NCI-H2171 (cell line): ENCODE measurements at places on chromosomes 13 and 19.

GRCh38 chr13:114136576-114136975 lies 4.2 kb upstream of the RASA3 start:
- DNase-seq, result no peak

GRCh38 chr13:109158383-109158782 lies 529.0 kb downstream of the MYO16 start:
- DNase-seq, result no peak

GRCh38 chr19:566403-566802 lies 6.0 kb upstream of the BSG start:
- DNase-seq, result no peak

- DNase-seq, result no peak
Measured at GRCh38 chr19:10884274-10884673, 12.9 kb downstream of the CARM1 start.

DNA sequence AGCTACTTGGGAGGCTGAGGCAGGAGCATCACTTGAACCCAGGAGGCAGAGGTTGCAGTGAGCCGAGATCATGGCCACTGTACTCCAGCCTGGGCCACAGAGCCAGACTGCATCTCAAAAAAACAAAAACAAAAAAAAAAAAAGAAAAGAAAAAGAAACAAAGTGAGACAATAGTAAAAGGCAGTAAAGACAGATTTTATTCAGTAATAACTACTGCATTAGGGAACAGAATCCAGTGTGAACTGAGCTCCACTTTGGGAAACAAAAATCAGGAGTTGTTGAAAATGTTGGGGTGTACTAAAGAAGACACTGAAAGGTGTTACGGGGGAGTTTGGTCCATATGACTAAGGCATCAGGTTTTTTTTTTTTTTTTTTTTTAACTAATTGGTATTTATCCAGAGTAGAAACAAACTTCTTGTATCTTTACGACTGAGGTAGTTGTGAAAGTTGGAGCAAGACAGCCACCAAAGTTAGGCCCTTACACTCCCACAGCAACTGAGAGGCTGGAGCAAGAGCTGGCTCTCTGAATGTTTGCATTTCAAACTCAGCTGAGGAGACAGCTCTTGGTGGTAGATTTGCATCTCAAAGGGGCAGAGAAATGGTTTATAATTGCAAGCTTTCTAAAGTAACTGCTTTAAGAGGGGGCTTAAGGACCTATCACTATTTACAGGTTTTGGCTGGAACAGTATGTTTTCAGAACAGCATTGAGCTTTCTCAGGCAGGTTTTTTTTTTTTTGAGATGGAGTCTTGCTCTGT lies 24.2 kb downstream of the ZNF607 start:
- DNase-seq, result no peak

DNA sequence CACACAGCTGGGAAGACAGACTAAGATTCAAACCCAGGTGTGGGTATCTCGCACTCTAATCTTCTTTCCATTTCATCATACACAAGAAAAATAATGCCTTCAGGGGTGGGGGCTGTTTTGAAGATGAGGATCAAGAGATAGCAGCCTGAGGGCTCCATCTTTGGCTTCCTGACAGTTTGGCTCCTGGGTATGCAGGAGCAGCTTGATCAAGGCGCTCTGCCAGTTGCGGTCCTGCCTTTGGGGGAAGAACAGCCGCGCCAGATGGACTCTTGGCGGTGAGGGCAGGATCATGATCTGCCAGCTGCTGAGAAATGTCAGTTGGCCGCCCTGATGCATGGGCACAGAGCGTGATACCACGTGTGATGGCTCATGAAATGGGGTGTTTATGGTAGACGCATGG lies 119.1 kb downstream of the IER2 start:
- no peak for DNase-seq

DNA sequence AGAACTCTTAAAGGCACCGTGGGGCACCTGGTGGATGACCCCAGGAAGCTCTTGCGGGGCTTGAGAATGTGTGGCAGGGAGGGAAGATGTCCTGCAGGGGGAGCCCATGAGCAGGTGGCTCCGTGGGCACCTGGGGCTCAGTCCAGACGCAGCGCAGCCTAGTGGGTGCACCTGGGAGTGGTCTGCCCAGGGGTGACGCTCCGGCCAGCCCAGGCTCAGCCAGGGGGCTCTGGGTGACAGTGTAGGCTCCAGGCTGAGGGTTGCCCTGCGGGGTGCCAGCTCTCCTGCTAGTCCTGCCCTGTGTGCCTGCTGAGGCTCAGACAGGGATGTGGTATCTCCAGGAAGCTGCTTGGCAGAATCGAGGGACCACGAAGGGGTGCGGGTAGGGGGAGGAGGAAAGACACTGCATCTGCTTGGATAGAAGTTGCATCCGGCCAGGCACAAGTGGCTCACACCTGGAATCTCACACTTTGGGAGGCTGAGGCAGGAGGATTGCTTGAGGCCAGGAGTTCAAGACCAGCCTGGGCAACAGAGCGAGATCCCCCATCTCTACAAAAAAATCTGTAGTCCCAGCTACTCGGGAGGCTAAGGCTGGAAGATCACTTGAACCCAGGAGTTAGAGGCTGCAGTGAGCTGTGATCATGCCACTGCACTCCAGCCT lies 15.0 kb upstream of the PGLS start:
- peak; percentile 21 for DNase-seq

DNA sequence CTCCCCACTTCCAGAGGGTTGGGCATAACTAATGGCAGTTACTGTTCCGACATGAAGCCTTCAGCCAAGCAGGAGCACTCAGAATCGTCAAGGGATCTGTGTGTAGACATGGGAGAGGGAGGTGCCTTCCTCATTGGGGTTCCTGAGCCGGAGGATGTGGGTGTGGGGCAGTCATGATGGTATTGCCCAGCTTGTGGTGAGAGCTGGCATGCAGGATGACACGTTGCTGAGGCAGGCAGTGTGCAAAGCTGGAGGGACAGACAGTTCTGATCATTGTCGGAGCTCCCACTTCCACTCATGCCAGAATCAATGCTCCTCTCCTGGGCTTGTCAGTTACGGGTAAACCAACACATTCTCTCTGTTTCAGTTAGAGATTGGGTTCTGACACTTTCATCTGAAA lies 83.9 kb upstream of the TSC22D1 start:
- no peak for DNase-seq

- DNase-seq, result no peak
Measured at GRCh38 chr13:70394031-70394548, 285.8 kb upstream of the KLHL1 start.

GRCh38 chr19:36047835-36048234 lies 6.2 kb downstream of the THAP8 start:
- DNase-seq, result no peak

GRCh38 chr19:11673608-11674041 lies 65.1 kb downstream of the ZNF823 start:
- DNase-seq, result no peak

DNA sequence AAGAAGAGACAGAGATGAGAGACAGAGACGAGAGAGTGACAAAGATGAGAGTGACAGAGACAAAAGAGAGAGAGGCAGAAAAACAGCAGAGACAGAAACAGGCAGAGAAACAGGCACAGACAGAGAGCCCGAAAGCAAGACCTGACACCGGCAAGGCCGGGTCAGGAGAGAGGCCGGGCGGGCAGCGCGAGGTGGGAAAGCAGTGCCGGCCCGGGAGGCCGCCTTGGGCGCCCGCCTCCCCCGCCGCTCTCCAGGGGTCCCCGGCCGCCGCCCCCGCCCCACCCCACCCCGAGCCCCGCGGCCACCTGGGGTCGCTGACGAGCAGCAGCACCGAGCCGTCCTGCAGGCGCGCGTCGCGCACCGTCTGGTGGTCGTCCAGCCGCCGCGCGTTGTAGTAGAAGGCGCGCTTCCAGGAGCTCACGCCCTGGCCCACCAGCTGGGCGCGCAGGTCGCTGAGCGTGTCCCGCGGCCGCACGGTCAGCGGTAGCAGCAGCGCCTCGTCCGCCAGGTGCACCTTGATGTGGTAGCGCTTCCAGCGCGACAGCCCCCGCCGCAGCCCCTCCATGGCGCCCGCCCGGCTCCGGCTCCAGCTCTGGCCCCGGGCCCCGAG lies at the start of gene TINCR:
Gene TINCR, minus strand, starts transcription at position 594 of the 610 bp plus-strand sequence.
- DNase-seq, result no peak

GRCh38 chr19:1453525-1454364 lies 3.8 kb downstream of the APC2 start:
- DNase-seq, result no peak
